H9 (cell line): ENCODE measurements at places on chromosomes 1 and 21.

- DNase-seq = peak; percentile 62
Measured at GRCh38 chr1:18955441-18956192, 859 bp downstream of the IFFO2 start.

- no peak for DNase-seq
Measured at GRCh38 chr1:195097316-195097715, 1510.9 kb downstream of the KCNT2 start.

DNA sequence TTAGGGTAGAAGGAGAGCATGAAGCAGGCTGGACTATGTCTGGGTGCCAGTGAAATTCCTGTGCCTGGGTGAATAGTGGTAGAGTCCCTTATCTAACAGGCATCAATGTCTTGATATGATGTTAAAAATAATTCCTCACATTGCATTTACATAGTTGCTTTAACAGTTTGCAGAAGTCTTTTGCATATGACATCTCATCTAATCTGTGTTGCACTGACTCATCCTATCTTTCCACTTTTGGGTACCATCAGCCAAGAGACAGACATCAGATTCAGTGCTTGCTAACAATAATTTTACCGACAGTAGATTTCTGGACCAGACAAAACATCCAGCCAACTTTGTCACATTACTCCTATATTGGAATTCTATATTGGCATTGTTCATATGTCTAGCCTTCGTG, 92.5 kb downstream of the WDR64 start:
- DNase-seq = no peak

- DNase-seq = no peak
Measured at GRCh38 chr1:57945045-57945444, 521.2 kb upstream of the DAB1 start.

- DNase-seq = no peak
Measured at GRCh38 chr1:54285815-54286345, 85.9 kb downstream of the MRPL37 start.

GRCh38 chr1:234067581-234068337, 163.3 kb downstream of the SLC35F3 start:
- no peak for DNase-seq

- DNase-seq = peak; percentile 44
Measured at GRCh38 chr1:22133247-22133930, 9.5 kb downstream of the WNT4 start.

GRCh38 chr1:2595812-2596529, 9.4 kb downstream of the PRXL2B start:
- DNase-seq = peak; percentile 25

GRCh38 chr1:110617116-110617515, 11.0 kb upstream of the KCNA2 start:
- no peak for DNase-seq

DNA sequence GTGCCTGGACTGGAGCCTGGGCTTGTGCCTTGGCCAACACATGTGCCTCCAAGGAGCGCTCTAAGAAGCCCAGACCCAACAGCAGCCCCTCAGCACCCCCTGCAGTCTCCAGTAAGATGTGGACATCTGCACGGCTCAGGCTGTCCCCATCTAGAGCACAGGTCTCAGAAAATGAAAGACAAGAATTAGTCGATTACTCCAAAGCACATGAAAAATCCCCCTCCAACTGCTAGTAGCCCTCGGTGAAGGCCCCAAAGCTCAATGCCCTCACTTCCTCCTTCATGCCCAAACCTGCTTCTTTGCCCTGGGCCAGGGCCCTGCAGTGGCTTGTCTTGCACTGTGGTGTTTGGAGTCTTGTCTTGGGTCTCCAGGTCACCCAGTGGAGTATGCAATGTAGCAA, 21.9 kb upstream of the ERO1B start:
- DNase-seq = peak; percentile 36

DNA sequence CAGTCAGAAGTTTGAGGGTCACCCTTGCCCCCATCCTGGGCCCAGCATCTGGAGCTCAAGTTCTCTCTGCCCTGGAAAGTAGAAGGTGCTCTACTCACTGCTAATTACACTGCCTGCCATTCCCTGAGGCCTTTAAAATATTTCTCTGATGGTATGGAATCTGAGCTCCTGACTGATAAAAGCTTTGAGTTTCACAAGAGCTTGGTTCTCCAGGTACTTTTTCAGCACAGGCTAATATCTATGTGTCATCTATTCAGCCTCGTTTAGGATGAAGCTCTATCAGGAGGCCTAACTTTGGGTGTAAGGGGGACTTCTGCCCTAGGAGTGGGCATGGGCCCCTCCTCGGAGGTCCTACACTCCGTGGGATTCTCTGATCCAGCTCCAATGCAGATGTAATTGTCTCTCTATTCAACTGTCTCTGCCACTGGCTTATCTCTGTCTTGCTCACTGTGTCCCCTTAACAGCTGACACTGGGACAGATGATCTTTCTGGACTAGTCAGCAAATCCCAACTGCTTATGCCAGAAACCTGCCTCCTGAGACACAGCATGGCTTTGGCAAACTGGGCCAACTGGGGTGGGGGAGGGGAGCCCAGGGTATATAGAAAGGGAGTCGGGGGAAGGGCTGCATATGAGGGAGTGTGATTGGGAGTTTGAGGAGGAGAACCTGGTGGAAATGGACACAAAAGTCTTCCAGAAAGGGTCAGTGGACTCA, 104.2 kb upstream of the GADD45A start:
- DNase-seq = no peak

GRCh38 chr1:4684864-4685522, 30.6 kb downstream of the AJAP1 start:
- DNase-seq = peak; percentile 36

DNA sequence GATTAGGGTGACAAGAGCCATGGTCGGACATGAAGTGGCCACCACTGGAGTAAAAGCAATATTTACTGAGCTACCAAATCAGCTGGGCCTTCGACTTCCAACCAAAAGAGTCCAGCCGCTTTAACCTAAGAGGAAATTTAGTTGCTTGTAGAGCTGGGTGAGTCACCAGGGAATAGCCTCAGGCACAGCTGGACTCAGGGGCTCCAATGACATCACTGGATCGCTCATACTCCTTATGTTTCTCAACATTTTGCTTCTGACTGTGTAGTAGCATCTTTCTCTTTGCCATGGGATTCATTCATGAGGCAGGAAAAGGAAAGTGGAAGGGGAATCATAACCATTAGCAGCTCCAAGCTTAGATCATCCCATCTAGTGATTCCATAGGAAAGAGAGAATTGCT, 664.4 kb downstream of the MATN1 start:
- DNase-seq = no peak

- DNase-seq = no peak
Measured at GRCh38 chr1:109011335-109011734, 30.6 kb downstream of the WDR47 start.
